ENCODE measurements at places on chromosomes 13 and 19. TPM values are rescaled to one million over a fixed set of nuclear protein-coding genes. Genes with fewer than 3 reads are reported as not detected.

DNA sequence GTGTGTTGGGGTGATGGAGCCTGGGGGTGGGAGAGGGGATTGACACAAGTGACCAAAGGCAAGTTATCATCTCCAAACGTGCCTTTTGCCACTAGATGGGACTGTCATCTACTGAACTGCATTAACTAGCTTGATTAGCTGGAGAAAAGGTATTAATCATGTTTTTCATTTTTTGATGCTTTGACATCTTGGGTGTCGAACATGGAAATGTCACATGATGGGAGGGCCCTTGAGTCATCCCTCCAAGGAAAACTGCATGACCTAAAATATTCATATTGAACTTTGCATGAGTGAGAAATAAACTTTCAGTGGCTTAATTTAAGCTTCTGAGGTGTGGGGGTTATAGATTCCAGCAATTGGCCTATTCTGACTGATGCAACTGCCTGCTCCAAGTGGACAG lies 73.3 kb downstream of the ALOX5AP start:
- DNase-seq, result no peak

Gene ESD
- total RNA-seq, result 61.8 TPM

DNA sequence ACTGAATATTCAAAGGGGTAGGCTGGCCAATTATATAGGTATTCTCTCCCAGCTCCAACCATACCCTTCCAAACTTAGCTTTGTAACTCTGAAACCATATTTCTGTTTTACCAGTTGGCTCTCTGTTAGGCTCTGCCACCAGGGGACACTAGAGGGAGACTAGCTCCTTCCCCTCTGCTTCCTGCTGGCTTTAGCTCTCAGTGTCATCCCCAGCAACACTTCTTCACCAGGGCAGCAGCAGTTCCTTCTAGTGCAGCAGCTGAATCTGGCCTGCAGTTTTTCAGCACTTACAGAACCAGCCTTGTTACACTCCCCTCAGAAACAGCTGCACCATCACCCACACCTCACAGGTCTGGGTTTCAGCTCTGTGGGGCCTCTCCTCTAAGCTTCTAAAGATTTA lies 51.0 kb upstream of the DOCK9 start:
- no peak for DNase-seq

GRCh38 chr19:15317392-15318071 lies 14.8 kb downstream of the BRD4 start:
- no peak for DNase-seq

GRCh38 chr13:24861617-24862362 lies 97.8 kb downstream of the RNF17 start:
- no peak for DNase-seq

GRCh38 chr19:54673222-54673621 lies 10.4 kb downstream of the LILRB4 start:
- DNase-seq, result no peak
